Renal cortex interstitium (tissue), 15 donors: ENCODE measurements at places on chromosomes 6 and 20.

DNA sequence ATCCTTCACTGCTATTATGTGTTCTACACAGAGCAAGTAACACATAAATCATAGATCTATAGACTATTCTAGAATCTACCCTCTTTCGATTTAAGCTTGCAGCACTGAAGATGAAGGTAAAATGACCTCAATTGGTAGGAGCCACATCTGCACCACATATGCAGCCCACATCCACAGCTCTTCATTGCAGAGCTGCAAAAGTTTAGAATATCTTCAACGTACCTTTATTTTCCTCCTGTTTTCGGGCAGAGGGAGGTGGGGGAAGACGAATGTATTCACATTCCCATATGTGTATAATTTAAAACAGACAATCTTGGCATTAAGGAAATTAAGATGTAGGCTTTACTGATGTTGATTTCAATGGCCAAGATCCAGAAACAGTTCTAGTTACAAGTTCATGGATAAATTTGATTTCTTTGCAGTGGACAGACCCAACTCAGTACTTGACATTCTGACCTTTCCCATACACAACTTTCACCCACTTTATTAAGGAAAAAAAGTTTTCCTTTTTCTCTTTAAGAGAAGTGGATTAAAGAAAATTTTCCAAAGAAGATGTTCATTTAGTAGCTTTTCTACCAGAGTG lies 14.0 kb downstream of the EPB41L2 start:
- no peak for DNase-seq

GRCh38 chr6:53410508-53411258 lies 61.9 kb upstream of the ELOVL5 start:
- DNase-seq, result no peak

DNA sequence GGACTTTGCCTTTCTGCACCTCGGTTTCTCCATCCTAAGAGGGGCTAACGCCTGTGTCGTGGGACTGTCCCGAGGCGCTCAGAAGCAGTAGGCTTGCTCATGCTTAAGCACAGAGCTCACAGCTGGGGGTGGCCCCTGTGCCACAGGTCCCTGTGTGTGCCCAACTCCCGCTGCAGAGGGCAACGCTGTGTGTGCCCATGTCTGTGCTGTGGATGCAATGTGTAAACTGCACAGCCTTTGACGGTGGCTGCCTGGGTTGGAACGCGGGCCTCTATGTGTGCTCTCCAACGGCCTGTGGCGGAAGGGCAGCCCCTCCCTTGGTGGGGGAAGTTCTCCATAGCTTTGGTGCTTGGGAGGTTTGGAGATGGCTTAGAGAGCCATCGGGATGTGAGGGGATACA lies 10.7 kb upstream of the GATA5 start:
- DNase-seq, result no peak

GRCh38 chr20:8587251-8587650 lies 455.2 kb downstream of the PLCB1 start:
- DNase-seq, result no peak

DNA sequence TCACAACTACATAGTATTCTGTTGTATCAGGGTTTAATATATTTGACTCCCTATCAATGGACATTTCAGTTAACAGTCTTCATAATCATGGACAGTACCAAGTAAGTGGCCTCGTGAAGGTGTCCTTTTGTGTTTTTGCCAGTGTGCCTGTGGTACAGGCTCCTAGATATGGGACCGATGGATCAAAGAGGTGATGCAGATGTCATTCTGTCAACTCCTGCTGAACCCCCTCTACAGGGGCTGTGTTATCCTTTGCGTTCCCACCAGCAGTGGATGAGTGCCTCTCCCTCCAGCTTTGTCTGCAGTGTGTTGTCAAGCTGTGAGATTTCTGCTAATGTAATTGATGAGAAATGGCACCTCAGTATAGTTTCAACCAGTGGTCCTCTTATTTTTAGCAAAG lies 210.7 kb downstream of the QKI start:
- no peak for DNase-seq

GRCh38 chr6:42449917-42450476 lies 1.7 kb downstream of the TRERF1 start:
- DNase-seq, result no peak

GRCh38 chr6:17099401-17100059 lies 2.3 kb upstream of the STMND1 start:
- no peak for DNase-seq

DNA sequence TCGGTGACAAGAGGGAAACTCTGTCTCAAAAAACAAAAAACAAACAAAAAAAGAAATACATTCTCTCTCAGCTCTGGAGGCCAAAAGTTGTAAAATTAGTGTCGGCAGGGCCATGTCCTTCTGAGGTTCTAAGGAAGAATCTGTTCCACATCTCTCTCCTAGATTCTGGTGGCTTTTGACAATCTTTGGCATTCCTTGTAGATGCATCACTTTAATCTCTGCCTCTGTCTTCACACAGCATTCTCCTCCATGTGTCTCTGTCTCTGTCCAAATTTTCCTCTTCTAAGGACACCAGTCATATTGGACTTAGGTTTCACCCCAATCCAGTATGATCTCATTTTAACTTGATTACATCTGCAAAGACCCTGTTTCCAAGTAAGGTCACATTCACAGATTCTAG lies 9.1 kb downstream of the PPP2R5D start:
- no peak for DNase-seq

DNA sequence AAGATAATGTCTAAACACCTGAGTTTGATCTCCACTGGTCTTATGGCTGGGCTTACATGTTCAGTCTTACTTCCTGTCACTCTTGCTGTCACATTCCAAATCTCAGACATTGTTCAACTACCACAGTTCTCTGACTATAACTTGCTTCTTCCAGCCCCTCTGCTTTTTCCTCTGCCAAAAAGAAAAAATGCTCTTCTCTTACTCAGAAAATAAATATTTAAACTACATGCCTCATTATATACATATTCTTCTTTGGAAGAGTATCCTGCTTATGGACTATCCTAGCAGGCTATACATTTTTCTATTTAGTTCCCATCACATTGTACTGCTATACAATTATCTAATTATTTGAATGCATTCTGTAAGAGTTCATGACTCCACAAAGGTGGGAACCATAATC lies 175.4 kb downstream of the TBC1D32 start:
- DNase-seq, result no peak

- no peak for DNase-seq
Measured at GRCh38 chr6:44046516-44047178, 80.6 kb downstream of the MRPL14 start.

DNA sequence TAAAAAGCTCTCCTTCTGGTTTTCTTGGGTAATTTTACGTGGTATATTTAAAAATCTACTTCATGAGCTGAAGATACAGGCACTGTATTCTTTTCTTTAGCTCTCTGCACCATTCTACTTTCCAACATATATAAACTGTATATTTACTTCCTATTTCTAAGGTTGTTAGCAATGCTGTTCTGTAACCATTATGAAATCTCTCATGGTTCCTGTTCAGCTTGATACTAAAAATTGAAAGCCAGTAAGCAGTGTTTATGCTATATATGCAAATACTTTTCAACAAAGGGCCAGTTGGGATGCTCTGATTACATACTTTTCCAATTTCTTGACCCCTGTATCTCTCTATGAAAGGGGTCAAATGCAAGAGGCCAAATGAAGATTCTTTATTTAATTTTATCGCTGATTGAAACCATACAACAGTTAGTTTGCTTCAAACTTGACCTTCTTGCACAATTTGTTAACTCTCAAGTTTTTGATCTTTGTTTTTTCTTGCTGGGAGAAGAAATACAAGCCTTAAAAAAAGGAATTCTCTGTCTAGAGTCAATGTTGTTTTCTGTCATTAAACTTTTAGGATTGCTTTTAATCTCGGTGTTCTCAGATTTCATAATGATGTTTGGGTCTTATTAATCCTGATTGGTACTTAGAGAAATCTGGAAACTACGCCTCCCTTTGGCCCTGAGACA lies 223.2 kb downstream of the PRL start:
- DNase-seq, result no peak

- peak; percentile 70 for DNase-seq
Measured at GRCh38 chr20:12575352-12576095, 433.2 kb upstream of the SPTLC3 start.

GRCh38 chr6:132132924-132133639 lies 181.9 kb upstream of the CCN2 start:
- no peak for DNase-seq

- DNase-seq, result no peak
Measured at GRCh38 chr20:41300886-41301285, 16.6 kb downstream of the ZHX3 start.

DNA sequence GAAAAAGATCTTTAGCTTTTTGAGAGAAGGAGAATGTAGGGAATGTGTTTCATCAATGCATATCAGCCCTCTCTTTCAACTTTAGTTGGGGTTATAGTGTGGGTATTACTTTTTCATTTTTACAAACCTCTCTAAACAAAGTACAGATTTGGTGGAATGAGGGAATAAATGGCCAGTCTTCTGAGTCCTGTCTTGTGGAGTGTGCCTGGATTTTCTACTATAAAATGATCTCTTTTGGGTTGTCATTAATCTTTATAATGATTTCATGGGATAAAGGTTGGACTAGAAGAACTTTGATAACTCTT lies 209.3 kb downstream of the RNF144B start:
- DNase-seq, result no peak

- no peak for DNase-seq
Measured at GRCh38 chr6:134145786-134146185, 93.4 kb upstream of the SLC2A12 start.

GRCh38 chr20:8454137-8454712 lies 322.2 kb downstream of the PLCB1 start:
- DNase-seq, result no peak
